ENCODE measurements at places on chromosomes 3 and 15.

DNA sequence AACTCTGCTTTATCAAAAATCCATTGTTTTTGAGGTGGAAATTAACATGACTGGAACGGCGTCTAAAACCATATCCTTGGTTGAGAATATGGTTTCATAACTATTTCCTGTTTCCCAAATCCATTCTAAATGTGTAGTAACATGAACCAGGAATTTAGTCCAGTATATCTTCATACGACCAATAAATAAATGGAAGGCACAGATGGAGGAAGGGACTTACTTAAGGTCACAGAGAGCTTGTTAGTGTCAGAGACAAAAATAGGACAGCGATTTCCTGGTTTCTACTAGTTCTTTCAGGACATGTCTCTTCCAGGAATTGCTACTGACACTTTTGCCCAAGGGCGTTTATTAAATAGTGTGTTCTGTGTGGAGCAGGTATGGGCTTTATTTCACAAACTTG is 41.2 kb downstream of the HES1 start:
- DNase-seq: no peak

DNA sequence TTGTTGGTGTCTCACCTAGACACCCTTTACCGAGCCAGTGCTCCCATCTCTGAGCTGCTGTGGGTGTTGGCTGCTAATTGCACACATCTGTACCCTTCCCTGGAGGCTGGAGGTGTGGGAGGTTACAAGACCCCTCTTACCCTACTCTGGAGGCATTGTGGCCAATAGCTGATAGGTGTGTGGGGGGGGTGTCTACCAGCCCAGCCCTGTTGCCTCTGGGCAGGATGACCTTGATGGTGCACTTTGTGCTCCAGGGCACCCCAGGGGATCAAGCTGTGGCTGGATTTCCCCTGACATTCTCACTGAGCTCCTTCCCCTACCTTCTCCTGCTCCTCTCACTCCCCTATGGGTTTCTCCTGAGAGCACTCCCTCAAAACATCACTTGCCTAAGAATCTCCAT is 104.7 kb upstream of the ADPGK start:
- DNase-seq: no peak

DNA sequence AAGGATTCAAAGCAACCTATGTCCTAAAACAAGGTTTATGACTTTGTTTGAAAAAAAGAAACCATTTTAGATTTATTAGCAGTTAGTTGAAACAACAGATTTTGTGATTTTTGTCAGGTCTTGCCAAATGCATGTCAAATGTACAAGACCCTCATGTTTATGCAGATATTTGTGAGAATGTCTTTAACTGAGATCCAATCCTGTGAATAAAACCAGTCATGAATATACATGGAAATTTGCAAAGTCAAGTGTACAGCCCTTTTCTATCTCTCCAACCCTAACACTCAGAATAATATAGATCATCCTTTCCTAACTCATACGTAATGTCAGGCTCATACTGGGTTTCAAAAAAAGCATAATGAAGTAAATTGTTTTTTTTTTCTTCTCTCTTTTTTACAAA is 76.4 kb downstream of the DUT start:
- no peak for DNase-seq

- no peak for DNase-seq
Observed at GRCh38 chr3:104436506-104436905, 930.2 kb upstream of the ALCAM start.

DNA sequence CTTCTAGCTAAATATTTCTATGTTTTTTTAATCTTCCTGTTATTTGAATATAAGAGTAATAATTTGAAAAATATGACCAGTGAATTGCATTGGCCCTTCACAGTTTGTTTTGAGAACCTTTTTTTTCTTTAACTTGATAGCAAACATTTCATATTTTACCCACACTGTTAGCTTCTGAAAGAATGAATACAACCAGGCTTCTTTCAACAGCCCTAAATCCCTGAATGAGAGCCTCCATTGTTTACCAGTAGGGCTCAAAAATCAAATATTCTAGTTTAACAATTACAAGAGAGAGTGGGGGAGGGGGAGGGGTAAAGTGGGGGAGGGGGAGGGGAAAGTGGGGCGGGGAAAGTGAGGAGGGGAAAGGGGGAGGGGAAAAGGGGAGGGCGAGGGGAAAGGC is 14.5 kb upstream of the TOP2B start:
- no peak for DNase-seq

DNA sequence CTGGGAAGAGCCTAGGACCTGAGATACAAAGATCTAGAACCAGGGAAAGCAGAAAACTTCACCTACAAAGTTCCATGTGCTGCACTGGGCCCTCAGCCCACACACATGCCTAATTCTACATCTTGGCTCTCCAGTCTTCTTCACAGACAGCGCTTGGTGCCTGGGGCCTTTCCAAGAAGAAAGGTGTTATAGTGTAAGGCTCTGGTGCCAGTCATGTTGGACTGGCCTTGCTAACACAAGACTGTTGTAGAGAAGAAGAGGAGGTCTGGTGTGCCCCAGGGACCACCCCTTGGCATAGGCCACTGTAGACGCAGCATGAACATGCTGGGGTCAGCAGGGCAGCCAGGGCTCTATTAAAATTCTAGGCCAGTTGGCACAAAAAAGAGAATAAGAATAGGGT is 226.2 kb upstream of the CTNNB1 start:
- no peak for DNase-seq

All from retina (tissue), 1 donor.